ENCODE measurements at places on chromosomes 5 and 9.

DNA sequence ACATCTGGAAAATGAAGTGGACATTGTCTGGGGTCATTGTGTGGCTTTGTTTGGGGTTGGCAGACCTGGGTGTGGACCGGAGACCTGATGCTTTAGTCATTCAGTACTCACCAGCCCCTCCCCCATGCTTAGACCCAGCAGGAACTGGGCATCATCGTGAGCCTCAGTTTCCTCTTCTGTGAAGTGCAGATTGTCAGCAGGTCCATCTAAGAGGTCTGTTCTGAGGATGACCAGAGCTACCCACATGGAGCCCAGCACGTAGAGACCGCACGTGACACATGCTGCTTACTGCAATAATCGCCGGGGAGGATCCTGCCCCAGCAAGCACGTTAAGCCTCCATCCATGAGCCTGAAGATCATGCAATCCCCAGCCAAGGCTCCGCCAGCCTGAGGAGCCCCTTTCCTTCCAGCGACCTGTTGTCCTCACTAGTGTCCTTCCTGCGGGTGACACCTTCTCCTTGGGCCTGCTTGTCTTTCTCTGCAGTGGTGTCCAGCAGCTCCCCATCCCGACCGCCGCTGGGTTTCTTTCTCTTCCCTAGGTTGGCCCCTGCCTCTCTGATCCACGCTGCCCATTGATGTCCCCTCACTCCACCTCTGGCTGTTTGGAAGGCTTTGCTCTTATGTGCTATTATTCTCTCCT is 26.7 kb upstream of the IRX4 start:
- DNase-seq = peak; percentile 36

DNA sequence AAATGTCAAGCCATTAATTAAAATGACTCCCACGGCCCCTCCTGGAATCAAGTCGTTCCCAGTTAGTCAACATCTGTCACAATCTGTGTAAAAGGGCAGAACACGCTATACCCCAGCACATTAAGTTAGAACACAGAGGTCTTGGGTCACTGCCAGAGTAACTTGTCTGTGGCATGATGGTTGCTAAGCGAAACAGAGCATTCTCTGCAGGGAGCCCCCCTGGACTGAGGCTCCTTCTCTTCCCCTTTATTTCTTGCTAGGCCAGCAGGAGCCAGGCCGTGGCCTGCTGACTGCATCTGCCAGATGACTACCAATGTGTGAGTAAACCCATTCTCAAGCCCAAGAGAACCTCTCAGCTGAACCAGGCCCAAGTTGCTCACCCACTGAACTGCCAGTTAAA is 51.9 kb upstream of the ZBED3 start:
- DNase-seq = no peak

- no peak for DNase-seq
These were observed 184.5 kb upstream of the FBN2 start for GRCh38 chr5:128722551-128722950.

GRCh38 chr9:68708513-68708912 is 3.5 kb downstream of the PIP5K1B start:
- DNase-seq = no peak

Data from activated effector memory CD4-positive, alpha-beta T cell treated with anti-CD3 and anti-CD28 coated beads, Interleukin-2, amount 50 U/mL, for 16 hours (primary cell).